ENCODE measurements at places on chromosomes 7 and 10. TPM values are rescaled to one million over a fixed set of nuclear protein-coding genes. Genes with fewer than 3 reads are reported as not detected.
A peak's percentile ranks its signal among the peaks of the same experiment; 100 is the strongest.

Gene VSTM4
- 0.18 TPM for total RNA-seq

GRCh38 chr10:114384181-114384580 is 20.1 kb downstream of the AFAP1L2 start:
- DNase-seq: no peak

DNA sequence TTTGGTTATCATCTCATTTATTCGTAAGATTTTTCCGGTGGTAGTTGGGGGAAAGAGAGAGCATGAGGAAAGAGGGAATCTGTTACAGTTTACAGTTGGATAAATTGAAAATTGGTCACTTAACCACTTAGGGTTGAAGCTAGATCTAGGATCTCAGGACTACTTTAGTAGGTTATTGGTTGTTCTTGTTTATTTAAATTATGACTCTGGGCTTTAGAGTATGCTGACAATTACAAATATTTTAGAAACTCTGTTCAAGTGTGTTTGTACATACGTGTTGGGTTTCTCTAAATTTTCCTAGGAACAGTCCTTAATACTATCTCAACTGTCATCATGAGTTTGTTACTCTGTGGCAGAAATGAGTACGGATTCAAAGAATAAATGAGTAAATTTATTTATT is 48.6 kb upstream of the STRIP2 start:
- DNase-seq: no peak

Gene RBM48
- total RNA-seq: 9.6 TPM

Gene SEC61G
- total RNA-seq: 300 TPM

DNA sequence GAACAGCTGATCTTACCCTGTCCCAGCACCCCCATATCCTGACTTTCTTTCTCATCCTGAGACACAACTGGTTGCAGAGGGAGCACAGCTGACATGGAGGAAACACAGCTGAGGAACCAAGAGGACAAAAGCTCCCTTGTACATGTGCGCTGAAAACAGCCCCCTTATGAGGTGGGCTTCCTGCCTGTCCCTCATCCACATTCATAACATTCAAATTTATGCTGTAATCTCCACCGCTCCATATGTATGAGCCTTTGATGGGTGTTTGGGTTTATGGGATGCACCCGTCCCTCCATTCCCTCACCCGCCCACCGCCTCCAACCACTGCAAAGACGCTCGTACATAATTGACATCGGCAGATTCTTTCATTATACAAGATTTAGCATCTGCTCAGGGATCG is 49.6 kb upstream of the BTRC start:
- no peak for DNase-seq

DNA sequence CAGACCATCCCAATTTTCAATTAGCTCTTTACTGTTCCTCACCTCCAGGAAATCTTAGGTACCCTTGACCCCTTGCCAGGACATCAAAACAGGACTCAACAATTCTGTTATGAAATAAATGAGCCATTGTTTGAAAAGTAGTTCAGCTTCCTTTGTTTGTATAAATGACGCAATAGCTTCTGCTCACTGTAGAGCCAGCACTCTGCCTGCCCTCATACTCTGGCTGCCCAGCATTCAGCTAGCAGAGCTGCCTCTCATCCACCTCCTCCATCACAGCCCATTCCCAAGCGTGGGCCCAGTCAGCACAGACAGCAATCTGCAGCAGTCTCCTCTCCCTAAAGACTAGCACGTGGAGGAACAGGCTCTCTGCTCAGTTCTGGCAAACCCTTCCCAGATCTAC is 478.6 kb downstream of the GRID1 start:
- DNase-seq: no peak

GRCh38 chr7:94921911-94922310 is 14.5 kb downstream of the PPP1R9A start:
- DNase-seq: no peak

Gene FMC1
- total RNA-seq: 10.8 TPM

Gene PRR15
- total RNA-seq: not detected

Gene ZNF365
- total RNA-seq: 10.2 TPM

DNA sequence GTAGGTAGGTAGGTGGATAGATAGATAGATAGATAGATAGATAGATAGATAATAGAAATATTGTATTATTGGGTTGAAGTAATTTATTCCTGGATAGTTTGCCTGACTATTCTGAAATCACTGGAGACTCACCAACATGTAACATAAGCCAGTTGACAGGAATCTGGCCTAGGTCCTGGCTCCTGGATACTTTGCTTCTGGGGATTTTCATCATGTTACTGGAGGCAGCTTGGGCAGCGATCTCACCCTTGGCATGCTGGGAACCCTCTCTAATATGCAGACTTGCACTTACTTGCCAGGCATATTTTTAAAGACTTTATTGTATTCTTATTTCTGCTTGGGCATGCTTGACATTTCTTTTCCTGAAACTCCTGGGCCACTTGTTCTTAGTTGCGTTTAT is 709.1 kb upstream of the FZD8 start:
- DNase-seq: no peak

DNA sequence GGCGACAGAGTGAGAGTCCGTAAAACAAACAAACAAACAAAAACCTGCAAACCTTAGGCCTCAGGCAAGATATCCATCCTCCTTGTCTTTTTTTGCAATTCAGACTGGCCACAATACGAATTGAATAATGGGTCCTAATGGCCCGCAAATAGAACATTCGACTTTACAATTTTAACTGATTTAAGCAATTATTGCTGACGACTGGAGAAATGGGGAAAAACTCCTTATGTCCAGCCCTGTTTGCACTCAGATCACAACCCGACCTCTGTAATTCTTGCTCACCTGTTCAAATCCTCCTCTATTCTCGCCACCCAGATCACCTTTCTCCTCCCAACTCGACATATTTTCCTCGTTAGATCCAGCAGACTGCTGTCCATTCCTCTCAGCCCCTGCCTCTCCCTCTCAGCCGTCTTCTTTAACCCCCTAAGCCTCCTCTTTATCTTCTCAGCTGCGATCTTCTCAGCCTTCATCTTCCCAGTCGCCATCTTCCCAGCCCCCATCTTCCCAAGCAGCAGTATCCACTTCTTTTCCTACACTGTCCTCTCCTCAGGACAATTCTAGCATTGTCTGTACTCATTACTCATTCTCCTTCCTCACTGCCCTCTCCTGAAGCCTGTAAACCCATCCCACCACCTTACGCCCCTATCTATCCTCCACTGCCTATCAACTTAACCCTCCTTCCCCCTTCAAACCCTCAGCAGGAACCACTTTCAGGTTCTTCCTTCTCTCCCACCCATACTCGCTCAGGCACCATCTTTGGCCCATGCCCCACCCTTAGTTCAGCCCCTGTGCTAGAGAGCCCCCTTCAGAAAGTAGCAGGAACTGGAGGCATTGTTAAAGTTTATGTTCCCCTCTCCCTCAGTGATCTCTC is 61.8 kb downstream of the LRRC17 start:
- no peak for DNase-seq

GRCh38 chr10:88119160-88119559 is 255.7 kb downstream of the PTEN start:
- DNase-seq: no peak

- DNase-seq: no peak
Observed at GRCh38 chr10:69306421-69306820, 28.1 kb downstream of the HK1 start.

GRCh38 chr7:140455743-140456142 is 23.6 kb downstream of the MKRN1 start:
- DNase-seq: no peak

GRCh38 chr7:22154143-22154529 is 202.8 kb downstream of the RAPGEF5 start:
- no peak for DNase-seq

- DNase-seq: peak; percentile 92
Observed at GRCh38 chr10:52486840-52487611, 172.9 kb downstream of the DKK1 start.

DNA sequence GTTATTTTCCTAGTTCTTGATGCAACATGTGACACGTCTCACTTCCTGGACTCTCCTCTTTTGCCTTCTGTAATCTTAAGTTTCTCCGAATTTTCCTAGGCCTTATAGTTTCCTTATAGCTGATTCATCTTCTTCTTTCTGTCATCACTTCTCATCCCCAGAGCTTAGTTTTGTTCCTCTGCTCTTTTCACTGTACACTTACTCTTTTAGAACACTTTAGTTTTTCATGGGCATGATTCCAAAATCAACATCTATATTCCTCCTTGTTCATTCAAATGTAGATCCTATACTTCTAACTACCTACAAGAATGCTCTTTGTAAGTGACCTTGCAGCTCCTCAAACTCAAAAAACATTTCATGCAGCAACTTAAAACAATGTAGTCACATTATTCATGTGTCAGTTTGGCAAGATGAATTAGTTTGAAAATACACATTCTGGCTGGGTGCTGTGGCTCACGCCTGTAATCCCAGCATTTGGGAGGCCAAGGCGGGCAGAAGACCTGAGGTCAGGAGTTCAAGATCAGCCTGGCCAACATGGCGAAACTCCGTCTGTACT is 13.1 kb upstream of the SLC26A3 start:
- DNase-seq: no peak

- no peak for DNase-seq
Observed at GRCh38 chr7:140209866-140210609, 33.3 kb upstream of the KDM7A start.

GRCh38 chr7:36855330-36855729 is 131.0 kb upstream of the AOAH start:
- DNase-seq: no peak

DNA sequence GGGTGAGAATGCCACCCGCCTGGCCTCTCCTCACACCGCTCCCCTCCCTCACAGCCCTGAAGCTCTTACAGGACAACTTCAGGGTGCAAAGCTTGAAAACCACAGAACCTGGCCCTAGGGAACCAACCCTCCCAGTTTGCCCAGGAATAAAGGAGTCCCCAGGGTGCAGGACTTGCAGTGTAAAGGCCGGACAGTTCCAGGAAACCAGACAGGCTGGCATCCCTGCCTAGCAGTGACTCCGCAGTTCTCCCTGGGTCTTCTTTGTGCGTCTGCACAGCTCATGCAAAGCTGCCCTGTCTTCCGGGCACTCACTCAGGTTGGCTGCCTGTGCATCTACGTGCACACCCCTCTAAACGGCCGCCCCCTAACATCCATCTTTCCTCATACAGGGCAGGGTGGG is 36.1 kb downstream of the HSPA12A start:
- DNase-seq: no peak

GRCh38 chr10:86803156-86803555 is 46.7 kb downstream of the BMPR1A start:
- DNase-seq: no peak

DNA sequence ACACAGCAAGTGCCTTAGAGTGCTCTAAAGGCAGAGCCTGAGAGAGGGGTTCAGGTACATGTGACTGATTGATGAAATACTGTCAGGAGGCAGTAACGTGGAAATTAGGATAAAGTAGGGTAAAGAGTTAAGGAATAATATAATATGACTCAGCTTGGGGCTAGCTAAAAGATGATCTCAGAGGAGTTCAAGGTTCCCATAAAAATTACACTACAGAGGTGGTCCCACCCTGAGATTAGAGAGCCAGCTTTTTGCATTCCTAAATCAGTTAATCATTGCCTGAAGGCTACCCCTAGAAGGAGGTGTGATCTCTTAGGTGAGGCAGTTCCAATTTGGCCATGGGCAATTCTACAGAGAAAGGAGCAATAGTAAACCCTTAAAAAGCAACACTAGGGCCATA is 5.8 kb downstream of the LIPJ start:
- DNase-seq: no peak

GRCh38 chr10:56095506-56096225 is 265.4 kb downstream of the ZWINT start:
- no peak for DNase-seq

GRCh38 chr7:101114492-101114891 is 12.4 kb upstream of the SERPINE1 start:
- DNase-seq: peak; percentile 49

GRCh38 chr10:123045961-123046731 is 37.3 kb downstream of the ACADSB start:
- no peak for DNase-seq

DNA sequence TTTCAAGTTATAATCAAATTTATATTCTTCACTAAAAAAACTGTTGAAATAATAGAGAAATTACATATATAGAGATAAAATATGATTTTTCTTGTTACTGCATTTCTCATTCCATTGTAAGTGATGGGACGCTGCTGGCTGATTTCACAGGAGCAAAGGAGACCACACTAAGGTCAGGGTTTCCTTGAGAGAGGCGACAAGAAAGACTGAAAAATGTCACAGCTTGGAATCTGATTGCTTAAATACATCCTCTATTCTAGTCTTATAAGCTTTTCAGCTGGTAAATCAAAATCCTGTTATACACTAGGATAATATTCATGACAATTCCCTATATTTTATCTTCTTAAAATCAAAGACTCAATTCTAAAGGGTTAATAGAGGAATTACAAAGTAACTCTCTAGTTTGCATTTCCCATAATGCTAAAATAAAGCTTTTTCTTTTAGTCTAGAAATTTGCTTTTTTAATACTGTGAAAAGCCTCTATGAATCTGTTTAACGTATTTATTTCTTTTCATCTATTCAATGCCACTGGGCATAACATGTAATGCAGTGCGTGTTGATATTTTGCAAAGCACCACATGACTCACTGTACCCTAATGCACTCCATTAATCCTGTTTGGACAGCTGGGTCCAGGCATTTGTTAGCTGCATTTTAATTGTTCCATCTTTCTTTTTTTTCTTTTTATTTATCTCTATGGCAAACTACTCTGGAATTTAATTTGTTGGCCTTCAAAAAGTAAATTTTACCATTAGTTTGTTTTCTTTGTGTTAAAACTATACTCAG is 81.7 kb downstream of the RNF32 start:
- DNase-seq: no peak

GRCh38 chr7:23001610-23002009 is 12.3 kb downstream of the HYCC1 start:
- no peak for DNase-seq

Gene LIPJ
- total RNA-seq: not detected

- no peak for DNase-seq
Observed at GRCh38 chr10:43252783-43253341, 14.0 kb downstream of the RASGEF1A start.

DNA sequence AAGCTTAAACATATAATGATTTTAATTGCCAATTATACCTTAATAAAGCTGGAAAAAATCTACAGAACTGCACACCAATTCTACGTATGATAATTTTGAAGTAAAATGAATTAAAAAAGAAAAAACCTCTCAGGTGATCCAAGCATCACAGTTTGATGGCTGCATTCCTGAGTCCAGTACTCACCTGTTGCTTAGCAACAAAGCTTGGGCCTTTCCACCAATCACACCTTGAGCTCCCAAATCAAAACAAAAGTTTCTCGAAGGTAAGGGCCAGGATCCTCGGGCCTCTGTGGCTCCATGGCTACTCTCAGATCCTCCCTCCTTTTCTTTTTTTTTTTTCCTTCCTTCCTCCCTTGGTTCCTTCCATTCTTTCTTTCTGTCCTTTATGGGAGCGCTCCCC is 137.2 kb upstream of the PCBD1 start:
- no peak for DNase-seq

DNA sequence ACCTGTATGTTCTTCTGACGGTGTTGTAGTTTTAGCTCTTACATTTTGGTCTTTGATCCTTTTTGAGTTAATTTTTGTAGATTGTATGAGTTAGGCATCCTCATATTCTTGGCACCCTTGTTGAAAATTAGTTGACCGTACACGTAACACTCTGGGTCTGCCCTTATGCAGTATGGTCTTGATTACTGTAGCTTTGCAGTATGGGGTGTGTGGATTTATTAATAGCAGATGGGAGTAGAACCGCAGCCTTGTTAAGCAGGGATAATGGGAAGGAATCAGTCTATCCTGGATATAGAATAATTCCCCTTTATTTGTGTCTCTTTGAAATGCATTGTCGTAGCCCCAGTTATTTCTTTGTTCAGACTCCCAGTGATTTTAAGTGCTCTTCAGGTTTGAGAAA is 95.5 kb downstream of the UBE3C start:
- no peak for DNase-seq

Data from HFFc6 (cell line).